HTR-8/SVneo (cell line): ENCODE measurements at places on chromosomes 11 and 22.

DNA sequence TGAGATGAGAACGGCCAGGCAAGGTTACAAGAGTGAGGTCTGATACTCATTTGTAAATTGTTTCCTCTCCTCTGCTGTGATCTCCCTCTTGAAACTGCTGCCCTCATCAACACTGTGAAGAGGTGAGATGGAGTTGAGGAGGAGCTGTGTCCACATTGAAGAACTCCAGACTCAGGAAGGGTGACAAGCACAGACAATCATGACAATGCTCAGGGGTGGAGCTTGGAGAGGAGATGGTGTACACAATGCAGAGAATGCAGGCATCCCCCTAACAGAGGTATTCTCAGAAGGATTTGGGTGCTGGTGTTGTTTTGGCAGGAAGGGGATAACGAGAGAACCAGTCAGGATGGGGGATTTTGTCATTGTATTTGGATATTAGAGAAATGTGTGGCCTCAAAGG, 21.5 kb upstream of the MMP7 start:
- no peak for DNase-seq

DNA sequence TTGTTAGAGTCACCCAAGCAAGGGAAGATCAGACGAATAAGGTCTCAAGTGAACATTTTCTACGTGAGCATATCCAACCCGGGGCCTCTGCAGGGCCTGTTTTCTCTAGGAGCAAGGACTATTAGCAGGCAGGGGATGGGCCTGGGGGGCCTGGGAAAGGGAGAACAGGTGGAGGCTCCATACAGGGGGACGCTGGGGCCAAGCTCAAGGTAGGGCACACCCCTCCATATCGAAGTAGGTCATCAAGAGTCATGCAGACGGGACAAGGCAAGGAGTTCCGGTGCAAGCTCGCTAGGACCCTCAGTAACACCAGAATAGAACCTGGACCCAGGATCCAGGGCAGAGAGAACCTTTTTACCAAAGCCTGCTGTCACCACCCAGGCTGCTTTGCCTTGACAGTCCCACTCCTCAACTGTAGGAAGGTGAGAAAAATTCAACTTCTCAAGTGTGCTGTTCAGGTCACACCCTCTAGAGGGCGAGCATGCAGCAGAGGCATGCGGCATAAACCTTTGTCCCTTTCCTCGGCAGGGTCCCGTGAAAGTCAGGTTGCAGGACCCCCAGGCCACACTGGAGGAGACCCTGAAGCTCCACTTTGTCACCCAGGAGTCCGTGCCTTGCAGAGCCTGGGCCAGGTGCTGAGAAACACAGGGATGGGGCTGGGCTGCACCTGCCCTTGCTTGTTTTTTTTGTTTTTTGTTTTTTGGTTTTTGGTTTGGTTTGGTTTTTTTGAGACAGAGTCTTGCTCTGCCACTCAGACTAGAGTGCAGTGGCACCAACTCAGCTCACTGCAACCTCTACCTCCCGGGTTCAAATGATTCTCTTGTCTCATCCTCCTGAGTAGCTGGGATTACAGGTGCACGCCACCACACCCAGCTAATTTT, 8.6 kb upstream of the APOBEC3B start:
- DNase-seq, result peak; percentile 47

DNA sequence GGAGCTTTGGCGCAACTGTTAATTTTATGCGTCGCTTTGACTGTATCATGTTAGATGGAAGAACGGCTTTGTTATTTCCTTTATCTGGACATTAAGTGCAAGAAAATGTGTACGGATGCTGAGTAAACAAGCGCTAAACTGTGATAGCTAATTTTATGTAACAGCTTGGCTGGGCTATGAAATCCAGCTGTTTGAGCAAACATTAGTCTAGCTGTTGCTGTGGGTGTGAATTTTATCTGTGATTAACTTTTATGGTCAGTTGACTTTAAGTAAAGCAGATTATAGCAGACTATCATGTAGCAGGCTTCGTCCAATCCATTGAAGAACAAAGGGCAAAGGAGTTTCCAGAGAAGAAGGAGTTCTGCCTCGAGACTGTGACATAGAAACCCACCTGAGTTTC, 14.0 kb downstream of the OR8A1 start:
- no peak for DNase-seq

DNA sequence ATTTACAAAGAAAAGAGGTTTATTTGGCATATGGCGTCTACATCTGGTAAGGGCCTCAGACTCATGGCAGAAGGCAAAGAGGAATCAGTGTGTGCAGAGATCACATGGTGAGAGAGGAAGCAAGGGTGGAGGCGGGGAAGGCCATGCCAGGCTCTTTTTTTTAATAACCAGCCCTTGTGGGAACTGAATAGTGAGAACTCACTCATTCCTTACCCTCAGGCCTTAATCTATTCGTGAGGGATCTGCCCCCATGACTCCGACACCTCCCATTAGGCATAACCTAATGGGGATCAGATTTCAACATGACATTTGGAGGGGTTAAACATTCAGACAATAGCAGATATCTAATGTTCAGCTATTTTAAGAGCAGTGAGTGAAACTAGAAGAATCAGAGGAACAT, 55.7 kb downstream of the ATM start:
- DNase-seq, result no peak

GRCh38 chr22:38419858-38420160, 35.2 kb downstream of the KCNJ4 start:
- DNase-seq, result no peak

- DNase-seq, result no peak
Observed at GRCh38 chr11:65536412-65537295, 11.8 kb downstream of the SCYL1 start.

DNA sequence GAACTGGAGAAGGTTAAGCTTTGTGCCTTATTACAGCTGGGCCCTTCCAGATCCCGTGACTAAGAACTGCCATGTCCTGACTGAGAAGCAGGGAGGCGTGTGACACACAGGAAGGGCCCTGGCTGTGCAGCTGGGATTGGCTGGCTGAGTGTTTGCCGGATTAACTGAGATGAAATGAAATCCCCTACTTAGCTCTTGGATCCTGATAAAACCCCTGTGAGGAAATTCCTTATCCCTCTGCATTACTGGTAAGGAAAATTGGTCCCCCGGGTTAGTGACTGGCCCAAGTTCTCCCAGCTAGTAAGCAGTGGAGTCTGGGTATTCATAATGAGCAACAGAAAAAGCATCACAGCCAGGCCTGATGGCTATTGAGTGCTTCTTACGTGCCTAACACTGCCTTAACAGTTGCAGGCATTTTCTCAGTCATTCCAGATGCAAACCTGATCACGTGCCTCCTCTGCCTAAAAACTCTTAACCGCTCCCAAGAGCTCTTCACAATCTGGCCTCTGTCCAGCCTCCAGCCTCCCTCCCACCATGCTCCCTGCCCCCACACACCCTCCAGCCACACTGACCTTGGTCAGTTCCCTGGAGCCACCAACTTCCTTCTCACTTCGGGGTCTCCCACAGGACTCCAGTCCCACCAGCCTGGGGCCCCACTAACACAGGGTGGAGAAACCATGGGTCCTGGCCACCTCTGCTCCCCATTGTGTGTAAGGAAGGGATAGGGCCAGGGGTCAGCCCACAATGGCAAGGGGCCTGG, 37.8 kb downstream of the ARRB1 start:
- no peak for DNase-seq

- DNase-seq, result no peak
Observed at GRCh38 chr22:20283674-20284066, 15.6 kb upstream of the RTN4R start.

- no peak for DNase-seq
Observed at GRCh38 chr22:20658433-20659222, 115.3 kb upstream of the SERPIND1 start.

- DNase-seq, result peak; percentile 39
Observed at GRCh38 chr11:113974741-113975470, at the start of gene HTR3A. Gene HTR3A (plus strand): TSS chr11:113975108. CDS start chr11:113975326, 218 bp downstream.

- no peak for DNase-seq
Observed at GRCh38 chr11:119572481-119573424, 149.8 kb upstream of the THY1 start.

GRCh38 chr11:117290809-117291396, at the start of gene BACE1-AS:
Gene BACE1-AS (plus strand): TSS chr11:117291346.
- no peak for DNase-seq

GRCh38 chr11:100637706-100638105, 49.4 kb upstream of the ARHGAP42 start:
- DNase-seq, result no peak

DNA sequence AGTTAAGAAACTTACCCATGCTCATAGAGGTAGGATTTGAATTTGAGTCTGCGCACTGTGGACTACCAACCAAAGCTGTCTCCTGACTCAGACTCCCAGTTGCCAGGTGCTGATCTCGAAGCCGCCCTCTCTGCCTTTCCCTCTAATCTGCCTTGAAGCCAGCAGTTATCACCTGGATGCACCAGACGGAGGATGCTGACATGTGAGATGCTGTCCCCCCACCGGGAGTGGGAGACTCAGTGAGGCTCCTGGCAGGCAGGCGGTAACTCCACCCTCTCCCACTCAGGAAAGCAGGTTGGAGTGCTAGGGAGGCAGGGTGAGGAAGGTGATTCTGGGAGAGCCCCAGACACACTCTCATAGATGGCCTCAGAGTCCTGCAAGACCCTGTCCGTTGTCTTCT, 40.4 kb downstream of the KIAA1671 start:
- DNase-seq, result no peak

- DNase-seq, result no peak
Observed at GRCh38 chr11:119115484-119116234, 5.7 kb upstream of the HINFP start.

DNA sequence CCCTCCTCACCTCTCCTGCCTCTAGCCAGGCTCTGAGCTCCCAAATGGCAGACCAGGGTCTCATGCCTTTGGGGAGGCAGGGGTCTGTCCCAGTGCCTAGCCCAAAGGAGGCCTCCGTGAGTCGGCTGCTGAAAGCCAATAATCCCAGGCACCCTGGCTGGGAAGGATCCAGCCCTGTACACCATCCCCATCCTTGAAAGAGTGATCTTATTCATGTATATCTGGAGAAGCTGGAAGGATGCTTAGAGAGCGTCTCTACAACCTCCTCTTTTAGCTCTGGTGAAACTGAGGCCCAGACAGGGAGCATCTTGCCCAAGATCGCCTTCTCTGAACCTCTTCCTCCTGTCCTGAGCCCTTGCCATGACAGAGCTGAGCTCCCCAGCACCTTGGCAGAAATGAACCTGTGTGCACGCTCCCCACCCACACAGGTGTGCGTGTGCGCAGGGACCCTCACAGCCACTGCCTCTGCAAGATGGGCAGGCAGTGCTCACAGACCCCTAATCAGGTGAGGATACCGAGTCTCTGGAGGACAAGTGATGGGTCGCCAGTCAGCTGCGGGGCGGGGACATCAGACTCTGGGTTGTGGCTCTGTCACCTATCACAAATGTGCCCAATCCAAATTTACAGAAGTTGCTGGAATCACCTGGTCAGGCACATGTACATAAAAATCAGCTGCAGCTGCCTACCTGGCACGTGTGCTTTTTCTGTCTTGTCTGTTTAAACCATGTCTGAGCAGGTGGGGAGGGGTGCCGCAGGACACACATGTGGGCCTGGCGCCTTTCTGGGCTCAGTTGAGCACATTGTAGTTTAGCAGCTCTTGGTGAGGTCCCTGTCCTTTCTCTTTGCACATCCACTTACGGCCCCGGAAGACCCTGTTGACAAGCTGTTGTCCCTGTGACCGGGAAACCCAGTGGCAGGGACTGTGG, 49.3 kb upstream of the WNT7B start:
- DNase-seq, result no peak

- no peak for DNase-seq
Observed at GRCh38 chr11:119793335-119793984, 64.5 kb upstream of the NECTIN1 start.

GRCh38 chr11:106961048-106961447, 57.2 kb downstream of the GUCY1A2 start:
- no peak for DNase-seq

GRCh38 chr22:44557064-44557748, 59.2 kb upstream of the RTL6 start:
- no peak for DNase-seq

DNA sequence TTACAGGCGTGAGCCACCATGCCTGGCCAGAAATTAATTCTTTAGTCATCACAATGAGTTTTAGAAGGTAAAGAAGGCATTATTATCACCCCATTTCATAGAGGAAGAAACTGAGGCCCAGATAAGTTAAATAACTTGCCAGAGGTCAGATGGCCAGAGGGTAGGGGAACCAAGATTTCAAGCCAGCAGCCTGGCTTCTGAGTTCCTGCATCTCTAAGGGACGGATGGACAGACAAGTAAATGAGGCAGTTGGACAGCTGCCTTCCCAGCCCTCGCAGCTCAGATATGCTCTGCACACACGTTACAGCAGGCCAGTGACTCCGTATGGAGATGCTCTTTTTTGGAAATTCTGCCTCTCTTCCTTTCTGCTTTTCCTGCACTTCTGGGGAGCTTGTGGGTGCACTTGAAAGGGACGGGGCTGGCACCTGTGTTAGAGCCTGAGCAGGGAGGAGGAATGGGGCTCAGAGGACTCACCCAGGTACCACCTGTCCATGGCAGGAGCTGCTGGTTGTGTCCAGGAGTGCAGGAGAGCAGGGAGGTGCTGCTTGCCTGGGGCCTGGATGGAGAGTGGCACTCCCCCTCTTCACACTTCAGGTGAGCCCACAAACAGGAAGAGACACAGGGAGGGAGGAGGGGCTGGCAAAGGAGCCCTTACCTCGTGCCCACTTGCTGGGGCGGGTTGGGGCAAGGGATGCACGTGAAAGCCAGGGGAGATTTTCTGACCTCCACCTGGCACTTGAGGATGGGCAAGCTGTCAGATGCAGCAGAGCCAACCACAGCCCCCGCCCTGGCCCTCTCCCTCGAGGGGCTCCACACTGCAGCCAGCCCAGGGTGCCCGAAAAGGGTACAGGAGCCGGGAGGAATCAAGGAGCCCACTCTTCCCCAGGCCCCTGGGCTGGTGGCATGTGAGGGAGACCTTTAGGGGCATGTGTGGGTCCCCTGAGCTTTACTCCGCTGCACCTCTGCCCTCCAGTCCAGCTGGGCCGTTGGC, 3.3 kb upstream of the FXYD2 start:
- no peak for DNase-seq

GRCh38 chr11:72706579-72706978, 32.4 kb upstream of the PDE2A start:
- DNase-seq, result no peak

DNA sequence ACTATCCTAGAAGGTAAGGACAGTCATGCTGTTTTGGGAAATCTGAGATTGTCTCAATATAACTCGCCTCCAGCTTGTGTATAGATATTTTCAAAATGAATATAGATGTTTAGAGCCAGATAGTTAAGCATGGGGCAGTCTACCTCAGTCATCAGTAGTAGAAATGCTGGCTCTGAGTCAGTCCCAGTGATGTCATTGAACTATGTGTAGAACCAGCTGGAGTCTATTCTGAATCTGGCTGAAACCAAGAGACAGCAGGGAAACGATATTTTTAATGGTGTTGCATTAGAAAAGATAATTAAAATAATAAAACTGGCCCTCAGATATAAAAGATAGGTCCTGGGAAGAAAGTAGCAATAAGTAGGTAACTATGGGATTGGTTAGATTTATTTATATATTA, 25.9 kb downstream of the PIWIL4 start:
- DNase-seq, result no peak

GRCh38 chr11:59641156-59641555, 25.6 kb upstream of the OSBP start:
- DNase-seq, result no peak
